ENCODE measurements at places on chromosomes 16 and 17.

DNA sequence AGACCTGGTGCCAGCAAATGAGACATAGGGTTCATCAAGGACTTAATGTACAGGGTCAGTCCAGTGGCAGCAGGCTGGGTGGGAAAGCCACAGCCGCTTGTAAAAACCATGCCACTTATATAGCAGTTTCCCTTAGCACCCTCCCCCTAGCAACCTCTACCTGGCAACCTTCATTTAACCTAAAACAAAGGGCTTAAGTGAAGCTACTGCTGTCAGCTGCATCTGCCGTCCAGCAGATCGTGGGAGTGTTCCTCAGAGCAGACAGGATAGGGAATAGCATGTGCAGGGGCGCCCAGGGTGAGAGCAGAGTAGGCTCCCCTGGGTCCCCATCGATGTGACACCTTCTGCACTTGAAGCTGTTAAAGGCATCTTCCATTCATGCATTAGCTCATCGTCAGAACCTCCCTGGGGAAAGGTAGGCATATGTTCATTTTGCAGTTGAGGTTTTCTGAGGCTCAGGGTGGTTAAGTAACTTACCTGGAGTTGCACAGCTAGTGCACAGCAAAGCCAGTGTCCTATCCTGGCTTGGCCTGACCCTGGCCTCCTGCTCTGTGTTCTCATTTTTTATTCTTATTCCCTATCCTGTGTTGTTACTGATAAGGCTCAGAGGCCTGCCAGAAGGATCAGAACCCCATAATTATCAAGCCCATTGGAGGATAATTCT, 112.5 kb downstream of the SOCS1 start:
- no peak for DNase-seq

DNA sequence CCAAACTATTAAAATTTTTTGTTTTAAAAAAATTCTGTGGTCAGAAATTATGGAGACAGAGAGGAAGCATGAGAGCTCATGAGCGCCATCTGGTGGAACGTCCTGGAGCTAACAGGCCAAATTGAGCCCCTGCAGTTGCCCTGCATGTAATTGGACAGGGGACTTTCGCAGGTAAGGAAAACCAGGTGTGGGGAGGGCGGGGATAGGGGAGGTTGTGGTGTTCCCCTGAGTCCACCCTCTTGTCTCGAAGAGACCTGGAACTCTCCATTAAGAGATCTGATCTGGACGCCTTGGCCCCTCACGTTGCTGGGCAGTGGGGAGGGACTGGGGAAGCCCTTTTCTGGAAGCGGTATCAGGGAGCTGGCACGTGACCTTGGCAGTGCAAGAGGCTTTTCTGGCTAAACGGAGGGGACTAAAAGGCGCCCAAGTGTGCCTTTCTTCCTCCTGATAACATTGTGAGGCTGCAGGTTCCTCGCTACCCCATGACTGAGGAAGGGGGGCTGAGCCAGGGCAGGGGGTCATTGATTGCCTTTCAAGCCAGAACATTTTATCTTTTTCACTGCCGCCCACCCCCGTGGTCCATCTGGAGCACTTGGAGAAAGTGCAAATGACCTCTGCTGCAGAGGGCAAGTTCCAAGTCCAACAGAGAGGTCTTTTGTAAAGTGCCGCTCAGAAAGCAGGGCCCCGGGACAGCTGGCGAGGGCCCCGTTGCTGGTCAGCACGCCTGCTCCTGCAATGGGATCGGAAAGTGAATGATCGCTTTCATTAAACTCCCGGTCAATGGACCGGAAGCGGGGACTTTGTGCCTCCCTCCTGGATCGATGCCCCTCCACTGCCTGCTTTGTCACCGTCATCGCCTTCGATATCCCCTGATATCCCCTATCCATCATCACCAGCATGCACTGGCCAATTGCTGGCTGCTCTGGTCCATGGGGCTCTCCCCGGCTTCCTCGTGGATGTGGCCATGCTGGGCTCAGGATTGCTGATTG, 18.4 kb downstream of the PDILT start:
- DNase-seq, result peak; percentile 33

DNA sequence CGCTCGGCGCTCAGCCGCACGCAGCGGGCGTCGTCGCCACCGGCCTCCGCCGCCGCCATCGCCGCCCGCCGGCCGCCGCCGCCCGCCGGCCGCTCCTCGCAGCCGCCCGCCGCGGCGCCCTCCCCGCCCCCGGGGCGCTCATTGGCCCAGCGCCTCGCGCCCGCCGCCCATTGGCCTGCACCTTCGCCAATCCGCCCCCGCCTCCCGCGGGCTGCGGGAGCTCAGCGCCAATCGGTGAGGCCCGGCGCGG, at the start of gene PGP:
Gene PGP, minus strand, starts transcription at position 122 of the 250 bp plus-strand sequence. Its CDS starts 63 bp downstream, at position 59.
- DNase-seq, result no peak

- DNase-seq, result no peak
Measured at GRCh38 chr17:1150863-1151600, 28.7 kb downstream of the ABR start.

GRCh38 chr16:54283725-54284318, 2.8 kb downstream of the IRX3 start:
- no peak for DNase-seq

- no peak for DNase-seq
Measured at GRCh38 chr17:38428112-38428642, at the start of gene ARHGAP23. Gene ARHGAP23, plus strand, starts transcription at chr17:38428464. Its CDS starts 22 bp downstream, at chr17:38428486.

- DNase-seq, result no peak
Measured at GRCh38 chr17:73646409-73647300, 2.4 kb upstream of the SDK2 start.

DNA sequence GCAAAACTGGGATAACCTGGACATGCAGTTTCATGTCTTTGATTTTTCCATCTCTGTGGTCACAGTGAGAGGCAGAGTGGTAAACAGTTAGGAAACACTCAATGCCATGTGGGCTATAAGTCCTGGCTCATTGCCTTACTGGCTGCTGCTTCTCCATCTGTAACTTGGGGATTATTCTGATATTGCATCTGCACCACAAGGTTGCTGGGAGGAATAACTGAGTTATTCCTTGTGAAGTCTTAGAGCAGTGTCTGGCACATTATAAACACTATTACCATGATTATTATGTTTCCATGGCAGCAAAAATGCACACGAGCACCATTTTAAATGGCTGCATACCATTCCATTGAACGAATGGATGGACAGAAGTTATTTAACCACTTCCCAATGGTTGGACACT, 111.7 kb upstream of the CDH5 start:
- DNase-seq, result no peak

- DNase-seq, result no peak
Measured at GRCh38 chr16:58222532-58223316, 24.8 kb upstream of the CSNK2A2 start.

DNA sequence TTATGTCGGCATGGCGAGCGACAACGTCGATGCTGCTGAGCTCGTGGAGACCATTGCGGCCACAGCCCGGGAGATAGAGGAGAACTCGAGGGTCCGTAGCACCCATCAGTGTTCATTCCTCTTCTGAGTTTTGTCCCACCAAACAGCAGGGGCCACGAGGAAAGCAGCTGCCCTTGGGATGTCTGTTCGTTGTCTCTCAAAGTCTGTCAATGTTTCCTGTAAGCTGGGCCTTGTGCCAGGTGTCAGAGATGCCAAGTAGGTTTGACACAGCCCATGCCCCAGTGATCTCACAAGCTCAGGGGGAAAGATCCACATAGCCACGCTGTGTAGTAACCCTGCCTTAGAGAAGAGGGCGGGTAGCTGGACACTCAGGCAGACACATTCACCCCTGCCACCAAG, 22.6 kb downstream of the NTAN1 start:
- DNase-seq, result no peak

- no peak for DNase-seq
Measured at GRCh38 chr16:22126037-22126558, 33.8 kb downstream of the VWA3A start.

GRCh38 chr17:75093548-75094158, 5.9 kb downstream of the SLC16A5 start:
- no peak for DNase-seq

GRCh38 chr17:17567631-17568030, 23.9 kb downstream of the PEMT start:
- no peak for DNase-seq

DNA sequence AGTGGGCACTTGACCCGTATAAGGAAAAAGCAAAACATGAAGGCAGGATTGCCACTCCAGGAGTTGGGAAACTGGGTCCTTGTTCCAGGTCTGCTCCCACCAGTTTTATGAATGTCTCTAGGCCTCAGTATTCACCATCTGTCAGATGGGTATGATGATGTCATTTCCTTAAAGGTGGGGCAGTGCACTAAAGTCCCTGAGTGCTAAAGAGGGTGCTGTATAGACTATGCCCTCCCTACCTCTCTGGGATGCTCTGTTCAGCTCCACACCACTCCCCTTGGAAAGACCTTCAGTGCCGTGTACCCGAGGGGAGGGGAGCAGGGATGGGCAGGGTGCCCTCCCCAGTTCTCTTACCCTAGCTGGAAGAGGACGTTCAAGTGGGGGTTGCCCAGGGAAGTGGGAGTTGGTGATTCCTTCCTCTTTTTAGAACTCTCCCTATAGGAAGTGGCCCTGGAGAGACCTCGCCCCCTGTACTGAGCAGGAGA, 2.2 kb downstream of the LASP1 start:
- no peak for DNase-seq

- no peak for DNase-seq
Measured at GRCh38 chr16:11180489-11180888, 75.5 kb downstream of the SOCS1 start.

GRCh38 chr16:51565184-51565583, 414.1 kb upstream of the SALL1 start:
- DNase-seq, result no peak

GRCh38 chr16:49204191-49204590, 77.4 kb downstream of the CBLN1 start:
- no peak for DNase-seq

GRCh38 chr16:57807252-57807967, 5.1 kb upstream of the KIFC3 start:
- DNase-seq, result no peak

DNA sequence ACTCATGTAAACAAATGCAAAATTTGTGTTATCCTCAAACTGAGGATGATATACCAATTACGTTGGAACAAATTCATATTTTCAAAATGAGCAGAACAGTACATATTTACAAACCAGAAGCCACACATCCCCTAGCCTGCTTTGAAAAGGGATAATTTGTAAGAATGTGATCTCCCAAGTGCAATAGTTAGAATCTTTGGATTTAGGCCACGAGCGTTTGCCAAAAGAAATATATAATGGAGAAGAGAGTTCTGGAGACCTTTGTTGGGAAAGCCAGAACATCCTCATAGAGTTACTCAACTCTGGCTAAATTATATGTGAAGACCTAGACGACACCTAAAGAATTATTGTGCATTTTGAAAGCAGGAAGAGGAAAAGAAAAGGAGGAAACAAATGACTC, 449.3 kb downstream of the KCNJ2 start:
- DNase-seq, result no peak

GRCh38 chr16:58855291-58855863, 121.3 kb upstream of the GOT2 start:
- DNase-seq, result no peak

DNA sequence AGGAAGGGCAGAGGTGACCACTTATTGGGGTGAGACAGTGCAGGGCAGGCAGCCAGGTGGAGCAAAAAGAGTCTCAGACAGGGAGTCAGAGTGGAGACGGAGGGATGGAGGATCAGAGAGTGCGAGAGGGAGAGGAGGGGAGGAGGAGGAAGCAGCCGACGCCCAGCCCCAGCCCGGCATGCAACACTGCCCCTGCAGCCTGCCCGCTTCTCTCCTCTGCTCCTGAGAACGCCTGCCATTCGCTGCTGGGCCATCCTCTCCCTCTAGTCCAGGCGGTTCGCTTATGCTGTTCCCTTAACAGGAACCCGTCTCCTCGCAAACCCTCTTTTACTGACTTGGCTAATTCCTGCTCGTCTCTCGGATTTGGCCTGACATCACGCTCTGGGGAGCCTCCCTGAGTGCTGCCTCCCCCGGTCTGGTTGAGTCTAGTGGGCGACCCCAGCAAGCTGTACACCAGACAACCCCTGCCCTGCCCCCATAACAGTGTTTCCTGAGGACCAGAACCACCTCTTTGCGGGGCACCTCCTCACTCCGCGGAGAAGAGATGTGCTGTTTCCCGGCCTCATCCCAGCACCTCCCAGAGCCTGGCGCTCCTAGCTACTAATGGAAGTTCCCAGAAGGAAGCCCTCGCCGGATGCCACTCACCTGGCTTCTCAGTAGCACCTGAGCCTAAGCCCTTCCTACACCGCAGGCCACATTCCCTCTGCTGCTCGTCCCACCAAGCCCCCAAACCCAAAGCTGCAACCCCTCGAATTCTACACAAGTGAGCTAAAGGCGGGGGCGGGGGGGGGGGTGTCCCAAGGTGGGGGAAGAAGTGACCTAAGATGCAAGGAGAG, 61.2 kb upstream of the CCL1 start:
- no peak for DNase-seq

GRCh38 chr17:57166803-57167202, 81.8 kb downstream of the AKAP1 start:
- DNase-seq, result no peak

GRCh38 chr16:13205352-13205751, 304.0 kb downstream of the SHISA9 start:
- DNase-seq, result no peak

DNA sequence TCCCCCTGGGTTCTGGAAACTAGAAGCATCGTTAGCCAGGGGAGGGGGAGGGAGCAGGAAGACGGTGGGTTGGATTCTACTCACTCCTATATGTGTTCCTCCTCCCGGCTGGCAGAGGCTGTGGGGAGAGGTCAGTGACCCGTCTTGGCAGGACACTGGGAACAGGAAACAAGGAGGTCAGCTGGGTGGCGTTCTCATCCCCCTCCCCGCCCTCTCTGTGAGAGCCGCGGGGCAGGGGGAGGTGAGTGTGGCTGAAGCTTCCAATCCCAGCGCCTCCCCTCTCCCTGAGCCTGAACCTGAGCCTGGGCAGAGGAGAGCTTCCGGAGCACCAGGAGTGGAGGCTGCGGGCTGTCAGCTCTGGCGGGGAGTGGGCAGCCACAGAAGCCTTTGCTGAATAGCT, 12.5 kb downstream of the GPRC5C start:
- no peak for DNase-seq

- no peak for DNase-seq
Measured at GRCh38 chr17:82619211-82619610, 29.0 kb downstream of the WDR45B start.

DNA sequence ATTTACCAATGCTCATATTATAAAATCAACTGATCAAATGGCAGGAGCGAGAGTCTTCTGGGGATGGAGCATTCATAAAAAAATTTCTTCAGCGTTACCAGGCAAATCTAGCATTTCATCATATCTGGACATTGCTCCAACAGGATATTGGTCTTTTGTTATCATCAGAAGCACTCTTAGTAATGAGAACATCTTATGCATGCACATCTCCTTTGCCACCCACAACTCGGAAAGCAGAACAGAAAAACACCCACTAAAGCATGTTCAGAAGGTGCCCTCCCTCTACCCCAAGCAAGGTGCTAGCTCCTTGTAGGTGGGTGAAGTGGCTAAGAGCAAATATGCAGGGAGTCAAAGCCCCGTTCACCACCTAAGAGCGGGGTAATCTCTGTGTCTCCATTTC, 18.9 kb downstream of the ARHGAP17 start:
- DNase-seq, result no peak

All from iPS DF 19.7 (cell line).